ENCODE measurements at places on chromosomes 16 and 17.
A peak's percentile ranks its signal among the peaks of the same experiment; 100 is the strongest.

- DNase-seq: no peak
Observed at GRCh38 chr17:74761931-74762330, 13.5 kb downstream of the NHERF1 start.

DNA sequence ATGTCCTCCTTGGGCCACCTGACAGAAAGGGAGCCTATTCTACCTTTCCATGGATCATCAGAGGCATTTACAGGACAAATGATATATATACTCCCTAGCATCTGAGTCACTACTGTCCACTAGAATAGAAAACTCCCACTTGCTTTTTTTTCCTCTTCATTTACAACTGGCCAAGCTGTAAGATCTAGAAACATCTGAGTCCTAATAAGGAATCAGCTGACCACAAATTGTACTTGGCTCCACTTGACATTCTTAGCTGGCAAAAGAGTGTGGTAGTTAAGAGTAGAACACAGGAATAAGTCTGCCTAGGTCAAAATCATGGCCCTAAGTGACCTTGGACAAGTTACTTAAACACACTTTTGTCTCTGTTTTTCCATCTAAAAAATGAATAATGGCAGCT lies 5.2 kb downstream of the RUSF1 start:
- DNase-seq: no peak

- DNase-seq: no peak
Observed at GRCh38 chr16:29254676-29255495, 151.6 kb downstream of the NPIPB11 start.

GRCh38 chr17:67666028-67666427 lies 51.7 kb upstream of the NOL11 start:
- no peak for DNase-seq

GRCh38 chr17:8038954-8039610 lies at the start of gene ALOX15B:
Gene ALOX15B, plus strand, starts transcription at chr17:8039059. Its CDS starts 97 bp downstream, at chr17:8039156.
- DNase-seq: no peak

GRCh38 chr17:78993241-78993956 lies 13.7 kb upstream of the LGALS3BP start:
- DNase-seq: peak; percentile 54

DNA sequence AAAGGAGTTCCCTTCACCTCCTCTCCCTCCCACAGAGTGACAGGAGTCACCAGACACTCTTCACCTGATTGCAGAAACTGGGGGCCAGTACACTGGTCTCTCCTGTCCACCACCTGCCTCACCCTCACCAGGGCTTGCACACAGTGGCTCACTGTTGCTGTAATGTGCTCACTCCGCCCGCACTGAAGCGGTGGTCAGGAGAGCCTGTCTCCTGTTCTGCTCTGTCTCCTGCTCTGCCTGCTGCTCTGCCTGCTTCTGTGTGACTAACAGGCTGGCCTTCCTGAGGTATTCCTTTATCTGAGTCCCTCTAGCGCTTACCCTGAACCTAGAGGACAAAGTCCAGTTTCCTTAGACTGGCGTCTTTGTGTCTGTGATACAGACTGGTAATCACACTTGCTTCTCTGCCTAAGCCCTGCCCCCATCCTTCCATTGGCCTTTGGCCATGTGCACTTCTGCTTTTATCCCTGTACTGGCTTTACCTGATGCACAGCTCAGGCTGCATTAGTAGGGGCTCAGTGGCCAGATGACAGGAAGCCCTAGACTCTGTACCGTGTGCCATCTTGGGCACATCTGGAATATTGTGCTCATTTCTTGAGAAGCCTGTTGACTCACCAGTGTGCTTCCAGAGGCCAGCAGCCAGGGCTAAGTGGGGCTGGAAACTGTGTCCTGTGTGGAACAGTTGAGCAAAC lies 13.3 kb downstream of the PROCA1 start:
- DNase-seq: no peak

- DNase-seq: no peak
Observed at GRCh38 chr17:77489893-77490255, 349.1 kb downstream of the SEC14L1 start.

DNA sequence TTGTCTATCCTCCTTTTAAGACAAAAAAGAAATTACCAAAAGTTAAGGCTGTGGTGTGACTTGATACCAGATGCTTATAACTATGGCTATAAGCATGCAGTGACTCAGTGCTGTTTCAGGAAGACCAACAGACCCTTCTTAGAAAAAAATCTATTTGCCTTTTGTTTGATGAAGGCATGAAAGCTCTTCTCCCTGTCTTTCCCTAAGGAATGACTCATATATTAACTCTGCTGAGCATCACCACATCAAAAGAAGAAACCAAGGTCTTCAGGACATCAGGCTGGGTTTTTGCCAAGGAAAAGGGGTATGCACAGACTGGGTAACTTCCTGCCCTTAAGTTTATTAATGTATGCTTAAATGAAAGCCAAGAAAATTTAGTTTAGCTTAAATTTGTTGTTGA lies 47.1 kb downstream of the VMP1 start:
- DNase-seq: peak; percentile 93

DNA sequence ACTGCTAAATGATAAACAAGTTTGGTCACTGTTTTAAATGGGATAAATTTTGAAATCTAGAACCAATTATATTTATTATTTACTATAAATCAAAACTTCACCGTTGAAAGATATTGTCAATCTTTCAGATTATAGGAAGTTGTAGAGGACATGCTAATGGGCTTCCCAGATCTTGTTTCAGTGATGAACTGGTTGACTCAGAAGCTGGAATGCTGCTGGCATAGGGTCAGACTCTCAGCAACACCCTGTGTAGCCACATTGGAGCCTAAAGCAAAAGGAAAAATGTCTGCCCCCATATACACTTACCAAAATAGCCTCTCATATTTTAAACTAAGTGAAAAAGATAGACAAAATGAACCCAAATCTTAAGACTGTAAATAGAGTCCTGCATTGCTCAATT lies 916.9 kb upstream of the SOX9 start:
- DNase-seq: no peak

GRCh38 chr16:49747654-49748053 lies 108.3 kb downstream of the ZNF423 start:
- no peak for DNase-seq

- DNase-seq: no peak
Observed at GRCh38 chr17:82657926-82658325, 9.7 kb upstream of the WDR45B start.

- no peak for DNase-seq
Observed at GRCh38 chr17:78407387-78408000, 29.0 kb downstream of the PGS1 start.

DNA sequence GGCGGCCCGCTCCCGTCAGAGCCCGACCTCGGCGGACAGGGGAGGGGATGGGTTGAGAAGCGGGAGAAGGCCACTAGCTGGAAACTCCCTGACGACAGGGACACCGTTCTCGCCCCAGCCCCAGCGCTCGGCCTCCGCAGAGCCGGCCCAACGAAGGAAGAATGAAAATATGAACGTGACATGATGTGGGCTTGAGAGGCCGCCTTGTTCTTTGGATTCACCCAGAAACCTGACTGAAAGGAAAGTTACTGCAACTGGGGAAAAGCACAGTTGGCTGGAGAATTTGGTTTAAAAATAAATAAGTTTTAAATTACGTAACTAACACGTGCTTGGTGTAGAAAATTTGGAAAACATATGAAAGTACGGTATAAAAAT lies 21.1 kb downstream of the NPTX1 start:
- DNase-seq: peak; percentile 66

DNA sequence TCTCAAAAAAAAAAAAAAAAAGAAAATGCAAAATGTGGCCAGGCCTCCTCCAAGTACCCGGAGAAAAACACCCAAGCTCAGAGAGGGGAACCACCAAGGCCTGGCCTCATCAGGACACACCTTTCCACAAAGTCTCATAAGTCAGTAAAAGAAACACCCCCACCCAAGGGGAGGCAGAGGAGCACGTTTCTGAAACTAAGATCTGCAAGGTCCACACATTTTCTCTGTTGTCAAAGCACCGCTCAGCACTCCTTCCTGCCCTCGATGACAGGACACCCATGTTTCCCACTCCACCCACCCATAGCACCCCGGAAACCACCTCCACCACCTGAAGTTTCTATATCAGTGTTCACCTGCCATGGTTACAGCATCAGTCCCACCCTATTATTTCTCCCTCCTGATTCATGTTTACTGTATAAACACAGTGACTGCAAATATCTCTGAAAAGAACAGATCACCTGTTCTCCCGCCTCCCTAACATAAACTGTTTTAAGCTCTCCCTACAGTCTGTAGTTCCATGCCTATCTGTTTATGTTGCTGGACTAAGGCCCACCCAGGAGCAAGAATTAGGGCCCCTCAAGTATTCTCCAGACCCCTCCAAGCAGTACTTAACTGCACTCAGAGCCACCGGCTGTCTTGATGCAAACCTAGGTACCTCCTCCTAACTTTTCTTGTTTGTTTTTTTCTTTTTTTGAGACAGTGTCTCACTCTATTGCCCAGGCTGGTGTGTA lies 2.0 kb downstream of the CORO7 start:
- DNase-seq: no peak

- peak; percentile 90 for DNase-seq
Observed at GRCh38 chr17:56756536-56756935, 77.2 kb downstream of the C17orf67 start.

DNA sequence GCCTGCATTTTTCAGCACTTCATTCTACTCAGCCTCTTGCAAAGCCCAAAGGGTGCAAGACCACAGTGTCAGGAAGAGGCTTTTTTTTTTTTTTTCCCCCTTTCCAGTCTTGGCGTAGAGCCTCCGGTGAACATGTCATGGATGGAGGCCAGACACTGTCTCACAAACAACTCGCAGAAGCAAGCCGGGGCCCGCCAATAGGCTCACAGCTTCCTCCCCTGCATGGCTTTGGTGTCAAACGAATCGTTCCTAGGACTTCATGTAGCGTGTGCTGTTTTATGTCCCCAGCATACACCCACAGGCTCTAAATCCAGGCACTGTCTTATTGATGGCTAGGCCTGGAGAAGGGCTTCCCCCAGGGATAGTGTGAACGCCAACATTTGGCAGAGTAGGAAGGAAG lies 457.7 kb upstream of the MAF start:
- no peak for DNase-seq

DNA sequence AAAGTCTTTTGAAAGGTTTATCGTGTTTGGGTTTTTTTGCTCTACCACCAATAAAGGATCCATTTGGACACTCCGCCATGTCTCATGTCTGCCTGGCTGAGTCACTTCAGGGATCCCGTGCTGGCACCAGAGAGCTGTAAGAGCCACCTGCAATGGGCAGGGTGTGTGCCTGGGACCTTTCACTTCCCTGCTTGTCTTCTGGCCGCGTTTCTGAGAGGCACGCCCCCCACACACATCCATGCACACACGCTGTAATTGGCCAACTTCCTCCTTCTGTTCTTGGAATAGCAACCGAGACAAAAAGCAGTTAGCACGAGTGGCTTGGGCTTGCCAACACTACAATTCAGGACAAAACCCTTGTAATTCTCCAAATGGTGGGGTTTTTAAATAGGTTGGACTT lies 9.8 kb upstream of the SOST start:
- DNase-seq: no peak

GRCh38 chr17:80673152-80673920 lies 128.7 kb downstream of the RPTOR start:
- DNase-seq: no peak

GRCh38 chr17:73521376-73521775 lies 122.9 kb downstream of the SDK2 start:
- DNase-seq: no peak

GRCh38 chr17:62793919-62794665 lies 14.0 kb downstream of the MARCHF10 start:
- no peak for DNase-seq

DNA sequence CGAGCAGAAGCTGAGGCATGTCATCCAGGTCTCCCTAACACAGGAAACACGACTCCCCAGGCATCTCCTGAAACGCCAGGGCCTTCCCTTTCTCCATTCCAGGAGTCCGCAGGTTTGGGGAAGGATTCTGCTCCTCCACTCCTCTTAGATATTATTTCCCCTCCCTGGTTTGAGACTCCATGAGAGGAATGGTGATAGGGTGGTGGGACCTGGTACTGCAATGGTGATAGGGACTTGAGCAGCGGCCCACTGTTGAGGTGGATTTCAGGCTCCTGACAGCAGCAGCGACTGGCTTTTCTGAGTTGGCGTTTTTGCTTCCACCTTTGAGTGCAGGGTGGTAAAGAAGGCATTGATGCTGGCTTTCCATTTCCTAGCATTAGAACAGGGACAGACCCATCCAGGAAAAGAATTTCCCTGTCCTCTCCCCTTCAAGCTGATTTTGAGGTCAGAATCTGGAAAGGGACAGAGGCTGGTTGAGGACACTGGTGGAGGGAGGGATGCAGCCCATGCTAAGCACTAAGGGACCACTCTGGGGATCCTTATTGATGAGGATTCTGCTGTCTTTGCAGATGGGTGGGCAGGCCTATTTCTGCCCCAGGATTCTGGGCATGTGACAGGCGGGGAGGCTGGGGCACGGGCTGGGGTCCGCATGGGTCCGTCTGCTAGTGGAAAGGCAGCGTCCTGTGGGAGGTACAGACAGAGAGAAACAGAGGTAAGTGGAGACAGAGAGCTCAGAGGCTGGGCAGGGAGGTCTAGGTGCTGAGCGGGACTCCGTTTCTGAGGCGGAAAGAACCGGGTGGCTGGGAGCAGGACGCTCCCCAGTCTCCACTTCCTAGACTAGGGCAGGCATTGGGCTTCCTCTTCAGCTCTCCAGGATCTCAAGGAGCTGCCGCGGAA lies 1.3 kb upstream of the TBX4 start:
- DNase-seq: no peak

Measured in HTR-8/SVneo (cell line).